Aorta (tissue), 5 donors: ENCODE measurements at places on chromosomes 1 and 21. TPM values are rescaled to one million over a fixed set of nuclear protein-coding genes. Genes with fewer than 3 reads are reported as not detected.

DNA sequence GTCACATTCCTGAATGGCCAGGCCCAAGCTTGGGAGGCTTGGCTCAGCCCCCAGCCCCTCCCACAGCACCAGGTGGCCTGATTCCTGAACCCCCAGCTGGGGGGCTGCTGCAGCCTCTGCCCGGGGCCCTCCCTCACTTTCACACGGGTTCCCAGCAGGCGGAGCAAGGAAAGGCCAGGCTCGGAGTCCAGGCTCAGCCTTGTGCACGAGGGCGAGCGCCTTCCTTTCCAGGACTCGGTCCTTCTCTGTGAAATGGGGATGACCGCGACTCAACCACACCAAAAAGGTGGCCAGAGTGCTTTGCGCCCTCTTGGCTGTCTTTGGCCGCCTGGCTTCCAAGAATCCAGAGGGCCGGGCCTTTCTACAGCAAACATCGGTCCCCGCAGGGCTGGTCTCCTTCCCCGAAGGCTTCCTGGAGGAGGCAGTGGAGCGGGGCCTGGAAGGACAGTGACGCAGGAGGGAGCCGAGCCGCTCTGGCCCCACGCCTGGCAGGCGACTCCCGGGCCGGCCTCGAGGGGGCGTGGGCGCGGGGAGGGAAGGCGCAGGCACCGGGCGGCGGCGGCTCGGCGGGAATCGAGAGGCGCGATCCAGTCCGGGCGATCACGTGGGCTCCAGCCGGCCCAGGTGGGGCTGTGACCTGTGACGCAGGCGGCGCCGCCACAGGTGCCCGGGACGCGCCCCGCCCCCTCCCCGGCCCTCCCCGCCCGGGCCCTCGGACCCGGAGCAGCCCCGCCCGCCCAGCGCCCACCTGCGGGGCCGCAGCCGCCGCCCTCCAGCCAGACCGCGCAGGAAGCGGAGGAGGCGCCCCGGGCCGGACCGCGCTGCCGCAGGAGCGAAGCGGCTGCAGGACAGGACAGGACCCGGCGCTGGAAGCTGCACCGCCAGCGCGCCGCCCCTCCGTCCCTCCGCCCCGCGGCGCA, at the start of gene ARHGEF16:
TSS of gene ARHGEF16 (plus strand) at position 775 of the 920 bp plus-strand sequence. CDS start 8,420 bp downstream, outside the sequence.
- DNase-seq = peak; percentile 67

DNA sequence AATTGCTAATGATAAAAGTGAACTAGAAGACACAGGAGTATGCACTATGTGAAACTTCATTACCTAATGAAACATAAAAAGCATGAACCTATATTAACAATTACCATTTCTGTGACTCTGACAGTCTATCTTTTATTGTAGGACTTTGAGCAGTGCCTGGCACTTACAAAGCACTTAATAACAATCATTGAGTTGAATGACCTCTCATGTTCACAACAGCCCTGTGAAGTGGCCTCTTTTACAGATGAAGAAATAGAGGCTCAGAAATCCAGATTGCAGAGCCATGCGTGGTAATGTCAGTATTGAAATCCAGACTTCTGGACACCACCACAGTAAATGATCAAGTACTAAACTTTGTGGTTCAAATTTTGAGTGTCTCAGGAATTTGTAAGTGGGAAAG, 326.4 kb downstream of the NTNG1 start:
- DNase-seq = no peak

DNA sequence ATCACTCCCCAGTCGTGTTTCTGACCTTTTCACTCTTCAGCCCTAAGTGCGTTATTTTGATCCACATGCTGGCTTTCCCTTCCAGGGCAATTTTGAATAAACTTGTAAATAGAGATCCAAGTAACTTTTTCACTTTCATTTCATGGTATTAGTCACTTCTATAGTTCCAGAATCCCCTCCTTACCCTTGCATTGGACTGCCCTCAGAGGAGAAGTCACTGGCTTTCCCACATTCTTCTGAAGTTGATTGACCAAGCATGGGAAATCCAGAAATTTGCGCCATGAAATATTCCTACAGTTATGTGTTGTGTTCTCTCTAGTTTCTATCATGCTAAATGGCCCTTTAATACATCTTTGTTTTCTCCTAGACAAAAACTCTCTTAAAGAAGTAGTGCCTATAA, 177.3 kb upstream of the GORAB start:
- DNase-seq = no peak

GRCh38 chr1:72846476-72847278, 564.3 kb upstream of the NEGR1 start:
- DNase-seq = no peak

- DNase-seq = no peak
Observed at GRCh38 chr1:89698020-89698560, 65.2 kb downstream of the LRRC8C start.

AMY2A gene
- total RNA-seq = 2.8 TPM

FLG gene
- not detected for total RNA-seq

FCGR1A gene
- total RNA-seq = 45.0 TPM
